ENCODE measurements at places on chromosomes 16 and 17. TPM values are rescaled to one million over a fixed set of nuclear protein-coding genes. Genes with fewer than 3 reads are reported as not detected.

The ABCA10 gene
- total RNA-seq: 0.13 TPM

The MYO15A gene
- total RNA-seq: 0.63 TPM

The ACADVL gene
- total RNA-seq: 506 TPM

The CDRT15L2 gene
- total RNA-seq: not detected

The ABCC12 gene
- 0.09 TPM for total RNA-seq

The USP36 gene
- total RNA-seq: 56.2 TPM

Data from A549 treated with RU486 at 1 μM for 4 hours (cell line).